ENCODE measurements at places on chromosomes 7 and 10.

DNA sequence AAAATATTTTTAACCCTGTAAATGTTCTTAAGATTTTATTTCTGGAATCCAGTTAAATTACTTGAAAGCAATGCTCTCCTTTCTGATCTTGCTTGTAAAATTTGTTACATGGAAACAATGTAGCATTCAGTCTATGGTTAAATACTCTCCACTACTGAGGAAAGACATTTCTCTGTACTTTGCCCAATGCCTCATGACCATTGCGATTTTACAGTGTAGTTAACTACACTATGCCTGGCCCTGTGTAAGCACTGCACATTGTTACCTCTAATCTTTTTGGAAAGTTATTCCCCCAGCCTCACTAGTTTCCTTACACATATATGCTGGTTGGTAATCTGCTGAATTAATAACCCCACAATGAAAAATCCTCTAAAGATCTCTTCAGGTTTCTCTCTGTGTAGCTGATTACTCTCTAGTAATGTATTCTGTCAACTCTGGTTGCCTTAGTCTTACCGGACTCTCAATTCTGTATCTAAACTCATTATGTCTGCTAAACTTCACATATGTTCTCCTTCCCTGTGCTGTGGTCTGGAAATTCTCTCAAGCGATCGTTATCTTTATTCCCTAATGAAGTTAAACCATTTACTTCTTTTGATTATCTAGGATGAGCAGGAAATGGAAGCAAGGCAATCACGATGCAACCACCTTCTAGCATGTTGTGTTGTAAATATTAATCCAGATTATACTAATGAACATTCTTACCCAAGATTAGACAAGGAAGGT, 58.7 kb upstream of the TMEM106B start:
- no peak for DNase-seq

DNA sequence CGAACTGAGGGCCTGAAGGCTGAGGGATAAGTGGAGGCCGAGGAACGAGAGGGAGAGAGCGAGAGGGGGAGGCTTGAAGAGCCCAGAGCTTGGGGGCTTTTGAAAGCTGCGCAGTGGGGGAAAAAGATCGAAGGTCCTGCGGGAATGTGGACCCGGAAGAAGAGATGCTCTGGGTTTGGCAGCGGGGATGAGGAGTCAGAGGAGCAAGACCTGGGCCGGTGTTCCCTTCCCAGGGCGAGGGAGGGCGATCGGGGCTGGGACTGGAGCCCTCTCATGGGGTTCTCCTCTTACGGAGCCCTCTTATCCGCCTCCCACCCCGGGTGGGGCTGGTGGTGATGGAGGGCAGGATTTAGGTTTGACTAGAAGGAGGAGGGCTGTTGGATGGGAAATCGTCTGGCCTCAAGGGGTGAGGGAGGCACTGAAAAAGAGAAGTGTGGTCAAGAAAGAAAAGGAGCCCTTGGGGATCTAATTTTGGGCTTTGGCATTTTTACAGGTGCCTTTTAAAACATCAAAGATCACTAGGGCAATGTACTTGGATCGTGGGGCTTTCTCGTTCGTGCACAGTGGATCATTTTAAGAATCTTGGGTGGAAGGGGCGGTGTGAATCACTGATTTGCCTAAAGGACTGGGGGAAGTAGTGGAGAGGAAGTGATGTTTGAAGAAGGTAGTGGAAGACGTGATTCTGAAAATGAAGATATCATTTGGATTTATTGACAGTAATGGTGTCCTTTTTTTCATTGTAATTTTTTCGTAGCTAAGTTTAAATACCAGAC, 637 bp downstream of the SAMD8 start:
- DNase-seq: peak; percentile 23

- no peak for DNase-seq
These were observed 25.3 kb upstream of the GIMAP6 start for GRCh38 chr7:150657526-150657925.

DNA sequence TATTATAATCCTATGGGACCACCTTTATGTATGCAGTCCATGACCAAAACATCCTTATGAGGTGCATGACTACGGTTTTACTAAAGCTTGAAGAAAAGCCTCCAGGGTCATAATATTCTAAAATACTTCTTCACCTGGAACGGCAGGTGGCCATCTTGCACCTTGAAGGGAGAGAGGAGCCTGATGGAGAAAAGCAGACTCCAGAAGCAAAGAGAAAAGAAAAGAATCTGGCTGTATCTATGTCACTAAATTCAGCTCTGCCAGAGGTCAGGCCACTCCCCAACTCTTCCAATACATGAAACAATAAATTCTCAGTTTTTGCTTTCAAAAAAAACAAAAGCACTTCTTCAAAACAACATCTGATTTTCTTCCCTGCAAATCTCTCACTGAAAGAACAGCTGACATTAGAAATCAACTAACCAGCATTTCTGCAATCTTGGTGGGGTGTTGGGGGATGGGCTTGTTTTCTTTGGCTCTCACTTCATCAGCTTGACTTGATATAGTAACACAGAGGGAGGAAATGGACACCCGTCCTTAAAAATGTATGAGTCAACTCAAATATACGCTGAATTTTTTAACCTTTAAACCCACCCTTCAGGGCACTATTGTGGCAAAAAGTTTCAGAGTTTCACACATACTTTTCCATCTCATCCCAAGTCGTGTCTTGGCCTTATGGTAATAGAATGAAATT, 21.7 kb downstream of the HIBADH start:
- DNase-seq: peak; percentile 23

GRCh38 chr7:54841772-54842697, 83.0 kb upstream of the SEC61G start:
- DNase-seq: no peak

- DNase-seq: no peak
These were observed 1.3 kb downstream of the THSD7A start for GRCh38 chr7:11830582-11831155.

DNA sequence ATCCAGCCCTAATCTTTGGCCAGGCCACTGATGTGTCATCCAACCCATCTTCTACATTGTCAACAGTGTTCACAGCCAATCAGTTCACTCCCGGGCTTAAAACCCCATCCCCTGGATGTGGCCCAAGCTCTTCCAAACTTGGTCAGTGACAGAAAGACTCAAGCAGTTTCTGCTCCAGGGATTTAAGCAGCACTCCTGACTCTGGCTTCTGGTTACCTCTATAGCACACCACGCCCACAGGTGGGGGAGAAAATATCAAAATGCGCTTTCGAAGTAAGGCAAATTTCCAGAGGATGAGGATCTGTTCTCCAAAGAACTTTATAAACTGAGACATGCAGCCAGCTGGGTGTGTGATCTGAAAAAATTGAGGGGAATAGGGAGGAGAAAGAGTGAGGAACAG, 35.9 kb downstream of the DENND11 start:
- no peak for DNase-seq

GRCh38 chr10:7162331-7162730, 248.5 kb downstream of the SFMBT2 start:
- DNase-seq: no peak

GRCh38 chr10:43128331-43128730, 9.9 kb upstream of the CSGALNACT2 start:
- DNase-seq: no peak

DNA sequence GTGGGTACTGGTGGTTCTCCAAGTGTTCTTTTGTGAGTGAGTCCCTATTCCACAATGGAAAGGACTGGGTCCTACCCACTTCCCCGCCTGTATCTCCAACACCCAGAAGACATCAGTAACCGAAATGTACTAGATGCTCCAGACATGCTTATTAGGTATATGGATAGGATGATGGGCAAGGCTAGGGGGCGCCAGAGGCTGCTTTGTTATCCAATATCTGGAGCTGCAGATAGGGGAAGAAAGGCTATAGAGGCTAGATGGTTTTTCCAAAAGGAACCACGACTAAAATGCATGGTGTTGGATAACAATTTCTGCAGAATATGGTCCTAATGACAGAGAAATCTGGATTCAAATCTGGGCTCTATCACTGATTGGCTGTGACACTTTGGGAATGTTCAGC, 56.2 kb upstream of the TM9SF3 start:
- DNase-seq: peak; percentile 82

GRCh38 chr7:68730194-68730593, 868.1 kb upstream of the AUTS2 start:
- no peak for DNase-seq

GRCh38 chr7:132141109-132141508, 435.2 kb downstream of the PLXNA4 start:
- DNase-seq: no peak

DNA sequence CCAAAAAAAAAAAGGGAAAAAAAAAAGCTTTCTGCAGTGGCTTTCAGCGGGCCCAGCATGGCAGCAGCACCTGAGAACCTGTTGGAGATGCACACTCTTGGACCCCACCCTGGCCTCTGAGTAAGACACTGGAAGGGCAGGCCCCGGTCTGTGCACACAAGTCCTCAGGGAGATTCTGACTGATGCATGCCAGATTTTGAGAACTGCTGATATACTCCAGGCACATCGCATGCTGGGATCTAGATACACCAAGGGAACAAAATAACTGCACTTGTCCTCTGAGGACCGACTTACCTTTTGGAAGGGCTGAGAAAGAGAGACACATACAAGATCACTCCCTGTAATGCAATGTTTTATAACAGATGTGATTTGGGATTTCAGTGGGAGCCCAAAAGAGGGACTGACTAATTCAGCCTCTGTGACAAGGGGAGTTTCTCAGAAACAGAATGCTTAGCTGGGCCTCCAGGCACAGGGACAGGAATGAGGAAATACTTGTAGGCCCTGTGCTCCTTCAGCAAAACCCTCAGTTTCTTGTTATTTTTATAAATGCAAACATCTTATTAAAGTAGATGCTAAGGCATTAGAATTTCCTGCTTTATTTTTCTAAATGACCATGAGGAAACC, 8.2 kb downstream of the EGFR start:
- no peak for DNase-seq

DNA sequence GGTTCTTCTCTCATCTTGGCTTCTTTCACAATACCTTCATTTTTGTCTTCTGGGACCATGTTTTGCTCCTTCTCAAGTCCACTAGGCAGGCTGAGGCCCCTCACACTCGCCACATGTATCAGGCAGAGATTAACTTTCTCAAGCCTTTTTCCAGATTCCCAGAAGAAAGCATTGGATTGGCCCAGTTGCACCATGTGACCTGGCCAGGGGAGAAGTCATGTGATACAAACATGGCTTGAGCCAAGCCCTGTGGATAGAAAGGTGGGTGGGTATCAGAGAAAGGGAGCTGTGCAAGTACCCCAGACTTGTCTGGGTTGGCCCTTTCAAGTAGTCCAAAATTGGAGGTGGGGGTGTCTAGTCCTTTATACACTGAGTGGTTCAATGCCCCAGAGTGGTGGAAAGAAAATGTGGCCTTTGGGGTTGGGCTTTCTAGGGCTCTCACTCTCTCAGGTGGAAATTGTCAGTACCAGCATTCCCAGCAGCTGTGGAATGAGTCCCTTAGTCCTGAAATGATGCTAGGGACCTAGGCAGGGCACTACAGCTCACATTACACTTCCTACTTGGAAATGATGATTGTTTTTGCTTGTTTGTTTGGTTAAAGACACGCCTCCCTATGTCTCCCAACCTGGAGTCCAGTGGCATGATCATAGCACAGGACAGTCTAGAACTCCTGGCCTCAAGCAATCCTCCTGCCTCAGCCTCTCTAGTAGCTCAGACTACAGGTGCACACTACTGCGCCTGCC, 36.9 kb upstream of the C10orf67 start:
- no peak for DNase-seq

All from hematopoietic multipotent progenitor cell treated with erythropoietin and hydrocortisone succinate and interleukin-3 and kit ligand, for 17 days (in vitro differentiated cells).